ENCODE measurements at places on chromosomes 3 and 15.

DNA sequence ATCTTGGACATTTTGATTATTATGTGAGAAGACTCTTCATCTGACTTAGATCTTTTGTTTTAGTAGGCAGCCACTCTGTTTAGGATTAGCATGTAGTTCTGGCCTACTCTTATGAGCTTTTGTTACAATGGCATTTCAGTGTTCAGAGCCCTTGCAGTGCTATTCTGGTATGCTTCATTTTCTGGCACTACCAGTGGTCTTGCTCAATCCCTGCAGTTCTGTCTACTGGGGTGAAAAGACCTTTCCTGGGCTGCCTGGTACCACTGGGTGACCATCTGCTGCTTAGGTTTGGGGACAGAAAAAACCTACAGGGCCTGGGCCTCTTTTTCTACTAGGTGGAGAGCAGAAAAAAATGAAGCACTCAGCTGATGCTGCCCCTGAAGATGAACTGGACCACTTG lies 42.5 kb downstream of the IL16 start:
- no peak for DNase-seq

DNA sequence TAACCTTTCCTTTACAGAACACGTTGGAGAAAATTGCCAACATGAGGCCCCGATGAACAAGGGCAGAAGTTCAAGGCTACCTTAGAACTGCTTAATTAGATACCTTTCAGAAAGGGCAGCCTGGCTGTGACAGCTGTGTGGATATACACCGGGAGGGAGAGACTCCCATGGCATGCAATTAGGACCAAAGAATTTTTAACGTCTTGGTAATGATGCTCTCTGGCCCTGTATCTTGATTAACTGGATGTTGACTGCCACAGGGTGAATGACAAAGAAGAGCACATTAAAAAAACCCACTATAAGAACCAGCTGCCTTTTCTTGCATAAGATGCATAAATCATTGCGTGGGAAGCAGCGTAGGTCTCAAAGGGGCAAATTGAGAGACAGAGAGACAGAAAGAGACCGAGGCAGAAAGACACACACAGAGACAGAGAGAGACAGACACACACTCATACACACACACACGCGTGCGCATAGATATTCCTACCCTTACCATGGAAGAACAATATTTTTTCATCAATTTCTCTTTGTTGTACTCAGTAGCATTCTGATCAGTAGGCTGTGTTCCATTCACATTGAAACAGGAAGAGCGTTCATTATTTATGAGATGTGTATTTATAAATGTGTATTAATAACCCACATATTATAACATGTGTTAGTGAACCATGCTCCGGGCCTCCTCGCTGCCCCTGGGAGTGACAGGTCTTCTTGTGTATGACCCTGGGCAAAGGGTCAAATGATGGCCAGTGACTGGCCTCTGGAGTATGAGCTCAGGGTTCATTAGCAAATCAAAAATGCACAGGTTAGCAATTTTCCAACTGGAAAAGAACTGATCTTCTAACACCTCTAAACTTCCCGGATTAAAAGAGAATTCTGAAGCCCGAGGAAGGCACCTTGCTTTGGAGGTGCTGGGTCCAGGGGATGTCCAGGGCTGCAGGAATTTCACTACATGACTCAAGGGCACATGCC lies 118.8 kb downstream of the NSMCE3 start:
- DNase-seq = no peak

DNA sequence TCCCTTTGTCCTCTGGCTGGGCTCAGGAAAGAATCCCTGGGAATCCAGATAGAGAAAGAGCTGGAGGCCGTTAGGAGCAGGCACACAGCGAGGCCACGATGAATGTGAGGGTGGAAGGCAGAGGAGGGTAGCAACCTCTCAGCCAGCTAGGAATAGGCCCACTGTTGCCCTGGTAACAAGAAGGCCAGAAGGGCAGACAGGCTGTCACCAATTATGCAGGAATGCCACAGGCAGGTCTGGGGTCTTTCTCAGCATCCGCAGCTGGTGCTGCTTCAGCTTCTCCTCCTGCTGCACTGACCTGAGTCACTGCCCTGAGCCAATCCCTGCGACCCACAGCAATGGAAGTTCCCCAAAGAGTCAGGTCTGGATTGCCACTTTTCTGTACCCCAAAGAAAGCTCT lies 62.8 kb upstream of the C3orf80 start:
- no peak for DNase-seq

DNA sequence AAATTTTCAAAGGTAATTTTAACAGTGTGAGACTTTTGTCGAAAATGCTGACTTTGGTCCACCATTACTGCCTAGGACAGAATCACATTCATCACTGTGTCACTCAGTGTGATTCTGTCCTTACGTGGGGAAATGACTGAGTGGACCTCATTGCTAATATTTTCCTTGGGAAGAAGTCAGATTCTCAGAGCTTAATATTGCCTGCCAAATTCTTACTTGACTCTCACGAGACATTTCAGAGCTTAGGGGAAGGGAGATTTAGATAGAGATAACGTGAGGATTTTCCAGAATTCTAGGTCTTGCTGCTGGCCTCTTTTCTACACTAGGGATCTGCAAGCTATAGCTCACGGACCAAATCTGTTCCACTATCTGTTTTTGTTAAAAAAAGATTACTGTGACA lies 270.4 kb downstream of the SUCLG2 start:
- no peak for DNase-seq

DNA sequence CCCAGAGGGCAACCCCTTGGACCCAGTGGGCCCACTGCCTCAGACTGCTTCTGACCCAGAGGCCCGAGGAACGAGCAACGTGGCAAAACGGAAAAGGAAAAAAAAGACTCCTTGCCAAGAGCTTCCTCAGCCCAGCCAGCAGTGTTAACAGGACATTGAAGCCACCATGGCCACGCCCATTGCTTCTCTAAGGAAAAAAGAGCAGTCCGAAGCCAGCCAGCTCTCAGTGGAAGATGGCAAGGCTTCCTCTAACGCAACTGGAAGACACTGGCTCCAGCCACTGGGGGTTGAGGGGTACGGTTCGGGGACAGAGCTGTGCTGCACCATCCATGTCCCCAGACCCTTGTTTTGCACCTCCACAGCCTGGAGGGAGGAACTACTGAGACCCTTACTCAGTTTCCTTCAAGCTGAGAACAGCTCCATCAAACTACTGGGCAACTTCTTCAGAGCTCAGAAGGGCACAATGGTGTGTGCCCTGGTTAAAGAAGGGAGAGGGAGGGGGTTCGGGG lies 10.7 kb downstream of the BMF start:
- DNase-seq = no peak

DNA sequence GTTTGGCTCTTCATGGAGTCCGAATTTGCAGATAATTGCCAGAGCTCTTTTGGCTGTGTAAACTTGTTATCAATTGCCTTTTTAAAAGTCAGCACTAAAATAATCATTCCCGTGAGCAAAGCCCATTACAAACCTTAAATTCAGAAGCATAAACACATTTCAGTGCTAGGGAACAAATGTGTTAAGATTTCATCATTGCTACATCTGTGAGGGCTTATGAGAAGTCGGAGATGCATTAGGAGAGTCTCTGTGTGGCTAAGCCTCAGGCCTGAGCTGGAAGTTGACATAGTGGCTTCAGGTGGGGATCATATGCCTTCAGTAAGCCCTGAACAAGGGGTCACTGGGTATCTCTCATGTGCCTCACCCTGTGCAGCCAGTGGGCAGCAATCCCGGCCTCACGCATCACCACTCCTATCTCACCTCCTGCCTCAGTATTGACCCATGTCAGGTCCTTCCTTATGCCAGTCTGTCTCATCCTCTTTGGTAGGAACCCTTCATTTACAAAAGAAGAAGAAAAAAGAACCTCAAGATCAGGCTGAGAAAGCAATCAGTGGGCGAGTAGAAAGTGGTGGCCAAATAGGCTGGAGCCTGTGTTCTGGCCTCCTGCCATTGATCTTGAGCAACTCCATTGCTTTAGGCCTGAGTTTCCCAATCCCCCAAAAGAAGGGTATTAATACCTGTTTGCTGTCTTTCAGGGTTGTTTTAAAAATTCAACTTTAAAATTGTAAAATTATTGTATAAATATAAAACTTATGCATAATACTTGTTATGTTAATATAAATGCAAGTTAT lies 233.5 kb downstream of the IL20RB start:
- no peak for DNase-seq

- no peak for DNase-seq
Observed at GRCh38 chr15:82643992-82644391, 3.2 kb downstream of the CPEB1 start.

GRCh38 chr3:172840913-172841312 lies 90.4 kb downstream of the ECT2 start:
- DNase-seq = no peak

- DNase-seq = no peak
Observed at GRCh38 chr15:55589287-55589686, 1.1 kb upstream of the PYGO1 start.

- no peak for DNase-seq
Observed at GRCh38 chr3:136818769-136819391, at the start of gene SLC35G2. Gene SLC35G2, plus strand, starts transcription at chr3:136819126. Its CDS starts 35,335 bp downstream, at chr3:136854461.

DNA sequence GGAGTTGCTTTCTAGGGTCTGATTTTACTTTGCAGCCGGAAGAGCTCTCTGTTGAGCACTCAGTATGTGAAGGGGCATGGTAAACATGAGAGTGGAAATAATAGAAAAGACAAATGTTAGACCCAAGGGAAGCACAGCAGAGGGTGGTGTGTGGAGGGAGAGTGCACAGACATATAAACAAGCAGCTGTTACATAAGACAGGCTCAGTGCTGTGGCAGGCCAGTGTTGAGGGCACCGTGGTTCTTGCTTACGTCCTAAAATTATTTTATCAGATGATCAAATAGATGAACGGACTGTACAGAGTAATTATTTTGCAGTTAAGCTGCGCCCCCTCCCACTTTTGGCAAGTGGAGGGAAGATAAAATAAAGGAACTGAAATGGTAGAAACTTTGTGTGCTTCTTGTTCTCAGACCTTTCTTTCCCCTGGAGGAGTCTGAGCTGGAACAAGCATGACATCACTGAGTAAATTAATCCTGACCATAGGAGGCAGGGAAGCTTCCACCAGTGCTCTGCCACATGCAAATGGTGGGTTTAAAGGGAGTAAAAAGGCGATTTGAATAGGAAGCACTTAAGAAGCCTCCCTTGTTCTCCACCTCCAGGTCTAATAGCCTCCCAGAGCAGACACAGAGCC lies 205.6 kb downstream of the IL20RB start:
- no peak for DNase-seq

DNA sequence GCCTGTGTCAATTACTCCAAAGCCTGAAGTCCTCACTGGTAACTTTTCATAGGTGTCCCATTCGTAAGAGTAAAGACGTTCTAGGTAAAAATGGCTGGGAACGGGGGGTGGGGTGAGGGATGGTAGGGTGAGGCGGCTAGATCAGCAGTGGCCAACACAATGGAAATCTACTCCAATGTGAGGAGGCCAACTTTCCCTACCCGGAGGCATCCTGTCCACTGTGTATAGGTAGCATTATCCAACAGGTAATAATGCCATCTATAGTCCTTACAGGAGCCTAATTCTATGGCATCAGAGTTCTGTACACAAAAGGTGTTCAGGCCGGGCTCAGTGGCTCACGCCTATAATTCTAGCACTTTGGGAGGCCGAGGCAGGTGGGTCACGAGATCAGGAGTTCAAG lies 29.1 kb downstream of the HDC start:
- no peak for DNase-seq

DNA sequence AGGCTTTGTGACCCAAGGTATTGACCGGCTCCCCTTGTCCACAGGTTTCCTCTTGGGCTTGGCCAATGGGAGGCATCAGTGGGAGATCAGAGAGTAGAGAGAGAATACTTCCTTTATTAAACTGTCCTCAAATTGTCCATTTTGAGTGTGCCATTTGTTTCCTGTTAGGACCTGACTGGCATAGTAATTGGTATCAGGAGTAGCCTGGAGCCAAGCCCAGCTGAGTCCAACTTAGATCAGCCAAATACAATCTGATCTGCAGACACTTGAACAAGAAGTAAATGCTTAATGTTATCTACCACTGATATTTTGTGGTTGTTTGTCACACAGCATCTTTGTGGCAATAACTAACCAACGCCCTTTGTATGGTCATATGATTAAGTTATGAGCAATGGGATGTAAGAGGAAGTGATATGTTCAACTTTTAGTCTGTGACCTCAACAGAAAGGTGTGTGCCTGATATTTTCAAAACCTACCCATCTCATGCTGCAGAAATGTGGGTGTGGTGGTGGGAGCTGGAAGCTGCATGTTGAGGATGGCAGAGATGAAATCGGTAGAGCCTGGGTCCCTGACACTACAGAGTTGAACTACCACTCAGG lies 13.3 kb downstream of the MYD88 start:
- DNase-seq = no peak

- no peak for DNase-seq
Observed at GRCh38 chr15:41940441-41940857, 31.9 kb downstream of the EHD4 start.

GRCh38 chr3:66097647-66098046 lies 58.9 kb upstream of the MAGI1 start:
- DNase-seq = no peak

- no peak for DNase-seq
Observed at GRCh38 chr3:123028233-123028828, 768 bp upstream of the SEMA5B start.

GRCh38 chr15:80785811-80786354 lies 6.7 kb downstream of the CEMIP start:
- DNase-seq = no peak

DNA sequence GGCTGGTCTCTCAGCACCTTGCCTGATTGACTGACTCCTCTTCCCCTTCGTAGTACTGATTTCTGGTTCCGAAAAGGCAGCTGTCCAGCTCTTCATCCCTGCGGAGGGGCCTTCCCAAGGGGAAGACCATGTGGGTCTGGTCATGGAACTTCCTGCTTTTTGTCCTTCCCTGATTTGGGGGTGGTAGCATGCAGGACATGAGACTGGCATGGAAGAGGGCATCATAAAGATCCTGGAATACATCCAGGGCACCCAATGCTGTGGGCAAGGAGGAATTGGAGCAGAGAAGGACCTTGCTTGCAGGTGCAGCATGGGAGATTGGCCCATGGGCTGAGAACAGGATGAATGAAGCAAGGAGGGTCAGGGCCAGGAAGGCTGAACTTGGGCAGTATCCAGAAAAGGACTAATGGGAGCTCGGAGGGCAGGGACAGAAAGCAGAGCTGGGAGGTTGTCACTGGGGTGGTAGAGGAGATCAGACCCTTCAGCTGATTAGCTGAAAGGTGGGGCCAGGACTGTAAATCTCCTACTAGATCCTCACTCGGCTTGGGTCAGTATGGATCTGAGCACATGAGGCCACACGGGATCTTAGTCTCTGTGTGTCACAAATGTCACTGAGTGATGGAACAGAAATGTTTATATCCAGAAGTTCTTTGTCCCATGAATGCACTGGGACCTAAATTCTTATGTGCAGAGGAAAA lies 59.5 kb downstream of the AMOTL2 start:
- DNase-seq = no peak

- no peak for DNase-seq
Observed at GRCh38 chr3:20258371-20258770, 72.4 kb upstream of the SGO1 start.

GRCh38 chr15:65738649-65739048 lies 53.4 kb downstream of the DENND4A start:
- DNase-seq = no peak

- DNase-seq = no peak
Observed at GRCh38 chr3:29339016-29339833, 58.4 kb downstream of the RBMS3 start.

- no peak for DNase-seq
Observed at GRCh38 chr3:170701696-170702678, 116.1 kb upstream of the SLC7A14 start.

GRCh38 chr3:177357352-177358090 lies 160.2 kb upstream of the TBL1XR1 start:
- no peak for DNase-seq

GRCh38 chr15:49589030-49589429 lies 31.6 kb downstream of the FAM227B start:
- DNase-seq = no peak

- no peak for DNase-seq
Observed at GRCh38 chr3:133269393-133269792, 130.5 kb upstream of the BFSP2 start.

Data from NCI-H1048 (cell line).